ENCODE measurements at places on chromosomes 11 and 22.

DNA sequence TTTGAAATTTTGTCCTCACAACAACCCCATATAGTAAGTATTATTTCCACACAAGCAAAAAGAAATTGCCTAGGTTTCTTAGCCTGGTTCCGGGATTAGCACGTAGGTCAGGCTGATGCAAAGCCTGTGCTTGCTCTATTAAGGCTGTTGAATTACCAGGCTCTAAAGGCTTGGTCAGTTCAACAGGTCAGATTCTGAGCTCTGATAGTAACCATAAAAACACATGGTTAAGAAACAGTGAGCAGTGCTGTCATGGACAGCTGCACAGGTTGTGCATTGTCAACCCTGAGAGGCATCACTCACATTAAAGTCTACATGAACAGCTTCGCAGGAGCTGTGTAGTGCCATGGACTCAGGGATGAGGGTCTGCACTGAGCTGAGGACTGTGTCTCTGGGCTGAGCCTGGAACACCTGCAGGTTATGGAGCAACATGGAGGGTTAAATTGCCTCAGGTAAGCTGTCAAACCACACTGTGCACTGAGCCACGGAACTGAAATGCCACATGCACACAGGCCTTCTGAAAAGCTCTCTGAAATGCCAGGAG is 98.0 kb downstream of the PIWIL4 start:
- no peak for DNase-seq

DNA sequence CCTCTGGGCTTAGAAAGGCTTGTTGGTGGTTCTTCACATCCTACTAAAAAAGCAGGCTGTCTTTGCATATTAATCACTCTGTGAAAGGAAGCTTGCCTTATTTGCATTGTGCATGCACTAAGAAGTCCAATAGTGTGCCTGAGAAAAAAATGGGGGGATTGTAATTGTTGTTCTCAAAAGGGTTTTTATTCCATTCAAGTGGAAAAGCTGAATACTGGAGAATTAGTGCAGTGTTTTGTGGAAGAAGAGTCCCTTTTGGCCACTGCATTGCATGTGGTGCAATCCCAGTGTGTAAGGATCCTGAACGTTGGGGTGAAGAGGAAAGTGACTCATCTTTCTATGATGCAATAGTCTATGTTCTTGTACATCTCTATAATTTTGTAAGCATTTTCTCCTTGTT is 16.5 kb downstream of the NCAM1 start:
- no peak for DNase-seq

DNA sequence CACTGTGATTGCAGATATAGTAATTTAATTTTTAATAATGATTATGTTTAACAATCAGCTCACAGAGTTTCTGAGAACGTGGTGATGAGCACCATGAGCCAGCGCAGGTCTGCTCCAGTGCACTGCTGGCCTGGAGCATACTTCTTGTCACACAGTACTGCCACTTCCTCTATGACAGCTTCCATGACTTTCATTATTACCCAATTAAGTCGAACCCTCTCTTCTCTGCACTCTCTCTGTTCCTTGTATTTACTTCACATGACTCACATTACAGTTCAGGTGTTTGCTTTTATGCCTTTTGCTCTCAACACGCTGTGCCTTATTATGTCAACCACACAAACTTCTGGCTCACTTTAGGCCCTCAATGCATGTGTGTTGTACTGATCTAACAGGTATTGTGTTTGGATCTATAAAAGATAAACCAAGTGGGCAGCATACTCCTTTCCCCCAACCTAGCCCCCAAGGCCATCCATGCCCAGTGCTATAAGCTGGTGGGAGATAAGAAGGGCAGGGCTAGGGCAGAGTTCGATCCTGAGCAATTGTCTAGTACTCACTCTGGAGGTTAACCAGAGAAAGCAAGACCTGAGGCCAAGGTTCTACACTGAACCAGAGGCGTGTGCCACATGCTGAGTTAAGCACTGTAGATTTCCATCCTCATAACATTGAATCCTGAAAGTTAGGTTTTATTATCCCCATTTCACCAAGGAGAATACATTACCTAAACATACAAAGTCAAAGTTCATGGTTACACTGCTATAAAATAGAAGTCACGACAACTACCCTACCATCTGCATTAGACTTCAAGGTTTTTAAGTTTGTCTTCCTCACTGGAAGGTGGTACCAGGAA is 356.5 kb downstream of the INSC start:
- DNase-seq = no peak

- no peak for DNase-seq
These were observed 451.9 kb downstream of the ETS1 start for GRCh38 chr11:128135451-128135850.

DNA sequence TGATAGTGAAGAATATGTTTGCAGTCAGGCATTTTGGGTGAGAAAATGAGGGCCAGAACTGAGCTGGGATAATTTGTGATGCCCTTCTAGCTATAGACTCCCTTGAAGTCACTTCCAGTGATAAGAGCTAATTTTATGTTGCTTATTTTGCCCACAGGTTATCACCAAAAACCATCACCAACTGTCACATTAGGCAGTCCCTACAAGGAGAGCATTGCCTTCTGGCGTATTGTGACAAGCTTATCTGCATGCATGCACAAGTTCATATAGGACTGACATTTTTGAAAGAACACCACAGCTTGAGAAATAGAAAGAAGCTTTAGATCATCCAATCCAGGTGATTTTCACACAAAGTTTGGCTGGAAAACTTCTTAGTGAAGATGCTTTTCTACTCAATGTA is 735.3 kb upstream of the RAG2 start:
- DNase-seq = no peak
